ENCODE measurements at places on chromosomes 11 and 22.

DNA sequence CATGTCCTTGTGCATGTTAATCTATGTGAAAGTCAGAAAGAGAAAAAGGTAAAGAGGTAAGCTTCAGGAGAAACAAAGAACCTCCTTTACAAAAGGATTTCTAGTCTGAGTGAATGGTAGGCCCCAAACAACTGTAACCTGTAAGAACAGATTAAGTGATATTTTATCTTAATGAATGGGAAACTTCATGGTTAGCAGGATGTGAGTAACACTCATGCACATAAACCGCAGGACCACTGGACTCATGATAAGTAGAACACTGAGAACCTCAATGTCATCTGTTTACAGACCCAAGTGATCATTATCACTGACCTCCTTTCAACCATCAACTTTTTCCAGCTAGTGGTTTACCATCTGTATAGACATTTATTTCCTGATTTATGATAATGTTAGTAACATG, 19.9 kb downstream of the OR8G5 start:
- peak; percentile 79 for DNase-seq

- no peak for DNase-seq
These were observed 726.4 kb downstream of the BRD1 start for GRCh38 chr22:49101225-49101624.

DNA sequence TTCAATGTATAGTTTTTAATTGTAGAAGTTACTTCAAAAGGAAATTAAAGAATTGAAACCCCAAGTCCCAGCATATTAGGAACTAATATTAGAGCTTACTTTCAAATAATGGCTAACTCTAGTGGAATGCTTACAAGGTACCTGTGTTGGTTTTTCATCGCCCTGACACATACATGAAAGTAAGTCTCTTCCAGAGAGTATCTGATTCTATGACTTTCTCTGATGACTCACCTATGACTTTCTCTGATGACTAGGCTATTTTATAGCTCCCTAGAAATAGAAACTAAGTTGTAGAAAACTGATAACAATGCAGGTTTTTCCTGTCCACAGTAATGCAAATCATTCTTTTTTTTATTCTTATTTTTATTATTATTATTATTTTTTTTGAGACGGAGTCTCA, 33.6 kb upstream of the MMP7 start:
- no peak for DNase-seq

GRCh38 chr22:18110194-18110953, at the start of gene TUBA8:
Gene TUBA8 (plus strand): TSS chr22:18110809. CDS start chr22:18110866, 57 bp downstream.
- no peak for DNase-seq

GRCh38 chr11:20102397-20102796, 57.9 kb downstream of the DBX1 start:
- DNase-seq: no peak

GRCh38 chr11:94424662-94425061, 23.4 kb upstream of the GPR83 start:
- DNase-seq: no peak

GRCh38 chr11:87628026-87628580, 547.1 kb downstream of the RAB38 start:
- DNase-seq: no peak

DNA sequence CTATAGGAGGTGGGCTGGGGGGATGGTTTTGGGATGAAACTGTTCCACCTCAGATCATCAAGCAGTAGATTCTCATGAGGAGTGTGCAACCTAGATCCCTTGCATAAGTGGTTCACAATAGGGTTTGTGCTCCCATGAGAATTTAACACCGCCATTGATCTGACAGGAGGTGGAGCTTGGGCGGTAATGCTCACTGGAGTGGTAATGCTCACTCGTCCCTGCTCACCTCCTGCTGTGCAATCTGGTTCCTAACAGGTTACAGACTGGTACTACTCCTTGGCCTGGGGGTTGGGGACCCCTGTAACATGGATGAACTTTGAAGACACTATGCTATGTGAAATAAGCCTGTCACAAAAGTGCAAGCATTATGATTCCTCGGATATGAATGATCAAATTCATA, 87.0 kb upstream of the CLNS1A start:
- no peak for DNase-seq

DNA sequence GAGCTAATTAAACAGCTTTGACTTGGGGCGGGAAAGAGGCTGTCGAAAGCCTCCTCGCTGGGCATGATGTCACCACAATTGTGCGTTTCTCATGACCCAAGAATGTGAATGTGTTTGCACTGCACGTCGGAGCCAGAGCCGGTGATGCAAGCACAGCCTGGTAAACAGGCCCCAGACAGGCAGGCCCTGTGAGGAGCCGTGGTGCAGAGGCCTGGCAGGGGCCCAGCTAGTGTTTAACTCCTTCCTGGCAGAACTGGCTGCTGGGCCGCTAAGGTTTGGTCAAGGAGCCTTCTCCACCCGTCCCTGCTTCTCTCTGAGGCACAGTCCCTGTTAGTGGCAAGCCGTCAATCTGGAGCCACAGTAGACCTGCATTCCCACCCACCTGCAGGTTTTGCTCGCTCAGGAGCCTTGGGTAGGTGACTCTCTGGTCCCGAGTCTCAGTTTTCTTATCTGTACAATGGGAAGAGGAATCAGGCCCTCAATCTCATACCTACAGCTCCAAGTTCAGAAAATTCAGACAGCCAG, 25.4 kb upstream of the SMTN start:
- DNase-seq: no peak

GRCh38 chr11:64687643-64688533, 35.1 kb downstream of the NRXN2 start:
- DNase-seq: no peak

- DNase-seq: no peak
These were observed 188.1 kb downstream of the MYO18B start for GRCh38 chr22:25930083-25930482.

GRCh38 chr22:35608088-35608487, 9.0 kb downstream of the MB start:
- no peak for DNase-seq

DNA sequence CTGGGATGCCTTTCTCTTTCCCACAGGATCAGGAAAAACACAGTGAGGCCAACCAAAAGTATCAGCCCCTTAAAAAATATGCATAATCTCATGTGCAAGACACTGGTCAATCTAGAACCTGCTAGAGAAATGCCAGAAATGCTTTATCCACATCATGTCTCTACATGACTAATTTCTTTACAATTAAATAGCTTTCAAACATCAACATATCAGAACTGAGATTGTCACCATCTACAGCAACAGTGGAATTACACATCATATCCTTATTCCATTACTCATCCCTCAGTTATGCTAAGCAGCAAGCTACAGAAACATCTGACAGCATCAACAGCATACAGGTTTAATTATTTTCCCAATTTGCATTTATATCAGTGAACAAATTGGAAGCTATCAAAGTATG, 78.8 kb downstream of the DDIAS start:
- no peak for DNase-seq

DNA sequence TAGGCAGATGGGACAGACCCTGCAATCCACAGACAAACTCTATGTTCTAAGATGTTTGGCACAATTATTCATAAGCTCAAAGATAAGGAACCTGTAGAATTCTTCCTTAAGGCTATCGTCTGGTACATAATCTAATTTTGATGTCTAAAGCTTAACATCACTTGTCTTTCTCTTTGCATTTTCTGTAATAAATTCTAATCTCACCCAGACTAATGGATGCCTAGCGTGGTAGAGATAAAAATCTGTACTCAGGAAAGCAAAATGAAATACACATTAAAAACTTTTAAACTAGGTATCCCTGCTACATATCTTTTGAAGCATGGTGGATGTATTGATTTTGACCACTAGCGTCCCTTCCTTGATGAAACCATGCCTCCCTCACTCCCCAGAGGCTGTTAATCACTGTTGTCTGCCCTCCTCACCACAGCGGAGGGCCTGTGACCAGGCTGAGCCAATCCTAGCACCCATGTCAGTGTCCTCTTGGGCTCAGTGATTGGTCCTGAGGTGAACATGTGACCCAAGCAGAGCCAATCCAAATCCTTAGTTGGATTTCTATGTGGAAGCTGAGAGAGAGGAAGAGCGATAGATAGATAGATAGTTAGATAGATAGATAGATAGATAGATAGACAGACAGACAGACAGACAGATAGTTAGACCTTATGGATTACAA, 82.2 kb upstream of the GRK3 start:
- DNase-seq: no peak

- DNase-seq: no peak
These were observed 32.5 kb downstream of the NOX4 start for GRCh38 chr11:89458716-89459115.

DNA sequence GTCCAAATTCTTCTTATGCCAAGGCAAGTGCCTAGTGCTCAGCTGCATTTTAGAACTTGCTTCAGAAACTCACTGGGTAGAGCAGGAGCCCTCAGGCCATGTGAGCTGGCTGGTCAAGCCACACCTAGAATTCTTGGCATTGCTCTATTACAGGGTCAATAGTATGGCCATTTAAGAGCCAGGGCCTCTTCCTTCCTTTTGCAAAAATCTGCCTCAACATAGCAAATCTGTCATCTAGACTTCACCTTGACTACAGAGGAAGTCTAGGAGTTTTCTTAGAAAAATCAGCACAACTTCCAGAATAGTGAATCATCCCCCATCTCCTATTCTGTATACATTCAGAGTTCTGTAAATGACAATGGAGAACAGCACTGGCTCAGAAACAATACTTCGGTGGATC, 112.0 kb upstream of the TTC12 start:
- no peak for DNase-seq

DNA sequence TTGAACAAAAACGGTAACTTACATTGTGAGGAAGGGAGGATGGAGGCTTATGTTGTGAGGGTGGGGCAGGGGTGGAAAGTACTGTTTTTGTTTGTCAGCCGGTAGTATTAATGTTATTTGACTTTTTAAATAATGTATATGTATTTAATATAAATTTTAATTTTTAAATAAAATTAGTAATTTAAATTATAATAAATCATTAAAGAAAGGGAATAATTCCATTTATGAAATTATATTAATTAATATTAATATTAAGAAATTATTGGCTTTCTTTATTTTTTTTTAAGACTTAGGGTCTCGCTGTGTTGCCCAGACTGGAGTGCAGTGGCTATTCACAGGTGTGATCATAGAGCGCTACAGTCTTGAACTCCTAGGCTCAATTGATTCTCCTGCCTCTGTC, 24.0 kb upstream of the TNRC6B start:
- no peak for DNase-seq

DNA sequence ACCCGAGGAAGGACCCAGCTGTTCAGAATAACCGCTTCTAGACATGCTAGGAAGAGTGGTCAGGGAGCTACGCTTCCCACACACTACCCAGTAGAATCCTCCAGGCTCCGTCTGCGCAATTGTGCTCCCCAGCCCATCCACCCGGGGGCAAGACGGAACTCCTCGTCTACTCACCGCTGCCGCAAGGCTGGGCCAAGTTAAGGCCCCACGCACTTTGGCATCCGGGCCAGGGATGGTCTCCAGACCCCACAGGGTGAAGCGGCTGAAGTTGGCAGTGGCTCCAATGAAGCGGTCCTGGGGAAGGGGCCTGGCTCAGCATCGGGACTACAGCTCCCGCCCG, 757 bp downstream of the RNASEH2C start:
- peak; percentile 70 for DNase-seq

DNA sequence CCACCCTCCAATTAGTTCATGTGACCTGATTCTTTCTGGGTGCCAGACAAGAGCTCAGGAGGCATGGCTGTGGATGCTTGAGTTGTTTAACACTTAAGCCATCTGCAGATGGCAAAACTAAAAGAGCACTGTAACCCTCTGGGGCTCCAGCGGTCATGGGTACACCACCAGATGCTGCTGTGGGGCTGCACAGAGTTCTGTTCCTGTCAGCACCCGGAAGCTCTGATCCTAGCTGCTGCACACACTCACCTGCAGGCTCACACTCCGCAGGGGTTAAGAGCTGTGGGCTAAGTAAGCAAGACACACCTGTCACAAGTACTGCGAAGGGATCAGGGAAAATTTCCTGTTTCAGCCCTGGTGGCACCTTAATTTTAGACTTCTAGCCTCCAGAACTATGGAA, 307.8 kb downstream of the C11orf87 start:
- DNase-seq: no peak

DNA sequence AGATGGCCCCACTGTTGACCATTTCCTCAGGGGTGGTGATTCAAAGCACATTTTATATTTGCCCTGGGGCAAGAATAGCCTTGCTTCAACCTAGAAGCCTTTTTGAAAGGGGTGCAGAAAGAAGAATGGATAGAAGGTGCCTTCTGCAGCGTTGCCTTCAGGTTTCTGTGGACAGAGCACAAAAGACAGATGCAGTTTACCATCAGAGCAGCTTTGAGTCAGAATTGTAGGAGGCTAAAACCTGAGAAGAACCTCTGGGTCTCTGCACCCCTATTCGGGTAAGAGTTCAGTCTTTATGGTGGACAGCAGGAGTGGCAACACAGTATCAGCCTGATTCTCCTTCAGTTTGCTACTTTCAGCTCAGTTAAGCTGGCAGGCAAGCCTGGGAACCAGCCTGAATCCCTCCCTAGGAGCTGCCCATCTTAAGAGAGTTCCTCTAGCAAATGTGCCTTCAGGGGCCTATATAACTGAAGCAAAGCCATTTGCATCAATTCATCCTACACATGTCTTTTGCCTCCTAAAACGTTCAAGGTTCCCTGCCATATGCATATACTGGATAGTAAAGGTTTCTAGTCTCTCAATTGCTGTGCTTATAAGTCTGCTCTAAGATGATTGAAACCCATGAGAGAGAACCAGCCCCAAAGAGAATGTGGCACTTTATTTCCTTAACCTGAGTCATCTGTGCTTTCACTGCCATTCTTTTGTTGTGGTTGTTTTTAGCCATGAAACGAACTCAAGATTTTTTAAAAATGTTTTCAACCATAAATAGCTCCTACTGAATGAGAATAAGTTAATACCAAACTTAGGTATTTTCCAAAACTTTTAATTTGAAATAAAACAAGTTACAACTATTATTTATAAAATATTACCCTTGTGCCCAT, 123.0 kb downstream of the TRIM44 start:
- no peak for DNase-seq

DNA sequence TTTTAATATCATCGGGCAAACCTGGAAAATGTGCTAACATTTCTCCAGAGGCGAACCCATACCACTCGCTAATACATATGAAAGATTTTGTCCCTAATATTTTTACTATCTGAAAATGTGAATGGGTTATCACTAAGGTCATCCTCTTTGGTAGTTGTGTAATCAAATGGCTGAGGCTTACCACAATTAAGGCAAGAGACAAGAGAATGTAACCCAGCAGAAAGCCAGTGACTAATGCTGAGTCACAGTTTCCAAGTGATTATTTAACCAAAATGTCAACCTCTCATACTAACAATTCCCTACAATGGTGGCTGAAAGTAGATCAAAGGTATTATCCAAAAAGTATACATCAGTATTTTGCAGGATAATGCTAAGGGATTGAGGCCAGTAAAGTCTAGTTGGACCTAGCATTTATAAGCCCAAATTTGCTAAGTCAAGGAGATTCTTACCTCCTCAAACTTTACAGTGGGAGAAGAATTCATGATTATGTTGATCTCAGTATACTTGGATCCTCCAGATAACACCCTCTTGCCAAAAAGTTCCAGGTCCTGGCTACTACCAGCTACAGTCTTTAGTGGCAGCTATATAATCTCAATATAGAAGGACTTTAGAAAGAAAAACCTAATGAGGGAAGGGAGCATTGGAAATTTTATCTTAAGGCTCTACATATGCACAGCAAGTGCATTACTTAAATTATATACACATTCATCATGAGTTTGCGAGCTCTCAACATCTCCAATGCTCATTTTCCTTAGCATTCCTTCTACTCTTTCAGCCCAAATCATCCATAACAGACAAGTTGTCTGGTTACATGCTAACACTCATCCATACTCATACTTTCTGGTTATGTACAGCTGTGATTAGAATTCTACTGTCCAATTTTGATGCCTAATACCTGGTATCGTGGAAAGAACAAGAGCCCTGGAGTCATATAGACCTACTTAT, 25.4 kb downstream of the SIK3 start:
- no peak for DNase-seq

- DNase-seq: no peak
These were observed 1059.6 kb upstream of the RAG2 start for GRCh38 chr11:37657645-37658044.

Measured in KG1 (cell line).